Mesenteric fat pad (tissue), 1 donor: ENCODE measurements at places on chromosomes 6 and 20.

GRCh38 chr6:112342511-112342910 is 4.6 kb upstream of the RFPL4B start:
- DNase-seq = no peak

- no peak for DNase-seq
These were observed 54.8 kb downstream of the CAP2 start for GRCh38 chr6:17448165-17448564.

- no peak for DNase-seq
These were observed 79.2 kb downstream of the CBFA2T2 start for GRCh38 chr20:33568868-33569801.

DNA sequence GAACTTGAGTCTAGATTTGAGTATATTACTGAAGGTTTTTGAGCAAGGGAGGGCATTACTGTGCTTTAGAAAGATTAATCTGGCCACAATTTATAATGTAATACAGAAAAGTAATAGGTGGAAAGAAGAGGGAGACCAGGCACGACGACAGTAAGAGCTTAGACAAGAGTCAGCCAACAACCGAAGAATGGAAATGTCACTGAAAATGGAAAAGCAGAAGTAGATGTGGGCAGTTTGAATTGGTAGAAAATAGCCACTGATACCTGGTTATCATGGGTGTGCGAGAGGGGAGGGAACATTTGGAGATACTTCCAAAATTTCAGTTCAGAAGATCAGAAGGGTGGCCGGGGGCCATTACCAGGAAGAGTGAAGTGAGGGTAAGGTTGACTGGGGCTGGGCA is 339.1 kb downstream of the UTRN start:
- no peak for DNase-seq

- DNase-seq = peak; percentile 73
These were observed 10.8 kb upstream of the GMPR start for GRCh38 chr6:16227605-16228004.

- DNase-seq = no peak
These were observed 111.3 kb downstream of the PRDM1 start for GRCh38 chr6:106197441-106197840.

- no peak for DNase-seq
These were observed 34.5 kb upstream of the TSPYL1 start for GRCh38 chr6:116314218-116314617.

GRCh38 chr6:10414756-10415616 is at the start of gene TFAP2A:
Gene TFAP2A, minus strand, starts transcription at chr6:10415074. Its CDS starts 83 bp downstream, at chr6:10414991.
- no peak for DNase-seq

- DNase-seq = no peak
These were observed 110.2 kb downstream of the NKAIN2 start for GRCh38 chr6:123913863-123914262.

- DNase-seq = no peak
These were observed 24.2 kb upstream of the FRMD1 start for GRCh38 chr6:168103050-168103830.

DNA sequence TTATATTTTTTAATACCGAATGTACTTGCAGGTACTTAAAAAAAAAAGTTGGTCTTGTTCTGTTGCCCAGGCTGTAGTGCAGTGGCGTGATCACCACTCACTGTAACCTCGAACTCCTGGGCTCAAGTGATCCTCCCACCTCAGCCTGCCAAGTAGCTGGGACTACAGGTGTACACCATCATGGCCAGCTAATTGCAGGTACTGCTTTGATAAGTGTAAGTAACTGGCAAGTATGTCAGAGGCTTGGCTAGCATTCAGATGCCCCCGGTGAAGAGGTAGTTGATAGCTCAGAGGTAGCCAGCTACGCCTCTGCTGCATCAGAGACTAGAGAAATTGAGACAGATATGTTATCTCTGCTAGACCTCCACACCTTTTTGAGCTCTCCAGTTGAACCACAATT is 40.5 kb downstream of the BTBD9 start:
- DNase-seq = no peak
